ENCODE measurements at places on chromosomes 12 and 14. TPM values are rescaled to one million over a fixed set of nuclear protein-coding genes. Genes with fewer than 3 reads are reported as not detected.

GRCh38 chr12:114850661-114851275 is 166.8 kb upstream of the TBX3 start:
- H3K36me3 ChIP-seq, result no peaks in the 10 kb centered on the region
- H3K4me1 ChIP-seq, result no peaks in the 10 kb centered on the region
- no peak overlapping the region for H3K4me3 ChIP-seq
- no peak overlapping the region for H3K27ac ChIP-seq
- DNase-seq, result no peak
- H3K27me3 ChIP-seq, result no peaks in the 10 kb centered on the region

DNA sequence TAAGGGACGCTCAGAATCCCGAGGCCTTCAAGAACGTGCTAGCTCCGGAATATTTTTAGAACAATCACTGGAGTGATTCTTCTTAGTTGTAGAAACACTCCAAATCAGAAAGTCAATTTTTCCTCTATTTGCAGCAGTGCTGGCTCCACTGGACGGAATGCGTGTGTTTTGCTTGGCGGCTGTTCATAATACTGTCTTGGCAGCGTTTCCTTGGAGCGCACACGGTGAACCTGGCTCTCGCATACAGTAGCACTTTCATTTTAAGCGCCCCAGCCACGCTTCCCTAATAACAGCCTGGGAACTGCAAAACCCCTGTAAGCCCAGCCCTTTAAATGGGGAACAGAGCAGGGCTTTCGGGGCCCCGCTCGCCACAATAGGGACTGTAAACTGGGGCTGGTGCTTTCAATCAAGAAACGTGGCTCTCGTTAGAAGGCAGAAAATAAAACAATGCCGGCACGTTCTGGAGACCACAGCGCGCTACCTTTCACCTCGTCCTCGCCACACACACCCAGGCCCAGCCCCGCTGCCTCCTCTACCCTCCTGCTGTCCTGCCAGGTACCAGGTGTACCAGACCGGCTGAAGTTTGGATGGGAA is 79.9 kb downstream of the BCL11B start:
- no peaks in the 10 kb centered on the region for H3K36me3 ChIP-seq
- H3K4me3 ChIP-seq, result peak overlapping the region; percentile 13
- H3K4me1 ChIP-seq, result no peaks in the 10 kb centered on the region
- DNase-seq, result peak; percentile 83

DNA sequence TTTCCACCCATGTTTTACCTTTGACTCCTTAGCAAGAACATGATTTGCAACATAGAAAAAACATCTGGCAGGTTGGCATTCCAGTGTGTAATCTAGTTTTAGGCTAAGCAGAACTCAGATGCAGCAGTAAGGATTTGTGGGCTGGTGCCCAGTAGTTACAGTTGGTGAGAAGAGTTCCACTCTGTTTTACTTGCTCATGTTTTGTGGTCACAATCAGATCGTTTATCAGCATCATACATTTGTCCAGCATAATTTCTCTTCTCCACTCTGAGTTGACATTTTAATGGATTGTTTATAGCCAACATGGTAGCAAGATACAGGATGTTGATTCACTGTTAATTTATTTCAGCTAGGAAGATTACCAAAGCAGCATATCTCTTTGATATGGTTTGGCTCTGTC is 120.0 kb downstream of the PDE6H start:
- no peak overlapping the region for H3K27ac ChIP-seq
- no peaks in the 10 kb centered on the region for H3K36me3 ChIP-seq
- H3K4me3 ChIP-seq, result no peak overlapping the region
- H3K27me3 ChIP-seq, result no peaks in the 10 kb centered on the region

DNA sequence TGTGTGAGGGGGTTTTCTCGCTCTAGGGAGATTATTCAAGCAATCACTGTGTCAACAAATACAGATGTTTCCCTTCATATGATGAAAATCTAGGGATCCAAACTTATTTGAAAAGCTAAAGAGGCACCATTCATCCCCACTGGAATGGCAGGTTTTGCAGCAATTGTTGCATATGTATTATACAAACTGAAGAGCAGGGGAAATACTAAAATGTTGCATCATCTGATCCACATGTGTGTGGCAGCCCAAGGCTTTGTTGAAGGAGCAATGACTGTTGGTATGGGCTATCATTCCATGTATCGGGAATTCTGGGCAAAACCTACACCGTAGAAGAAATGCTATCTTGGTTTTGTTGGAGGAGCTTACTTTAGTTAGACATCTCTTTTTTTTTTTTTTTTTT is 4.1 kb upstream of the PRPF40B start:
- H3K27ac ChIP-seq, result no peak overlapping the region
- DNase-seq, result no peak
- no peaks in the 10 kb centered on the region for H3K4me1 ChIP-seq
- no peaks in the 10 kb centered on the region for H3K36me3 ChIP-seq
- H3K4me3 ChIP-seq, result no peak overlapping the region

- H3K36me3 ChIP-seq, result no peaks in the 10 kb centered on the region
- H3K27ac ChIP-seq, result no peak overlapping the region
- no peaks in the 10 kb centered on the region for H3K27me3 ChIP-seq
- no peak overlapping the region for H3K4me3 ChIP-seq
Measured at GRCh38 chr14:96151242-96151641, 53.4 kb upstream of the BDKRB2 start.

GRCh38 chr14:76088326-76088725 is 63.4 kb upstream of the GPATCH2L start:
- no peaks in the 10 kb centered on the region for H3K27me3 ChIP-seq
- H3K4me3 ChIP-seq, result no peak overlapping the region
- peaks cover 3% of the 10 kb centered on the region for H3K36me3 ChIP-seq

DNA sequence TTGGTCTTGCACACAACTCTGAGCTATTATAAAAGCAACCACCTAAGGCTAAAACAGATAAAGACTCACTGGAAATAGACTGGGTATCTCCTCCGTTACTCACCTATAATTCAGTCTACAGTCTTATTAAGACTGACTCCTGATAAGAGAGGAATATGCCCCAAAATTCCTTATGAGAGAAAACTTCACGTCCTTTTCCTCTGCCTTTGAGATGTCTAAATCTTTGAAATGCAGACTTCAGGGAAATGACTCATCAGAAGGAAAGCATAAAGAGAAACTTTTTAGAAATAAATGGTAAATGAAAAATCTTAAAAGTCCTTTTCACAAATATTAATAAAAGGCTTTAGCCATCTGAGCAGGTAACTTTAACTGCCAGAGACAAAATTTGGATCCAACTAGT is 187.5 kb upstream of the RTL1 start:
- no peak overlapping the region for H3K4me3 ChIP-seq
- no peak overlapping the region for H3K27ac ChIP-seq
- DNase-seq, result no peak
- no peaks in the 10 kb centered on the region for H3K36me3 ChIP-seq

The COCH gene
- total RNA-seq, result 1.4 TPM

The HCAR2 gene
- 0.29 TPM for total RNA-seq

The ASPG gene
- total RNA-seq, result 0.13 TPM

The WNT1 gene
- total RNA-seq, result not detected

The CHGA gene
- total RNA-seq, result not detected

The PLCZ1 gene
- total RNA-seq, result not detected
